ENCODE measurements at places on chromosomes 6 and 20.
A peak's percentile ranks its signal among the peaks of the same experiment; 100 is the strongest.

- peak; percentile 15 for DNase-seq
These were observed 87.1 kb downstream of the TMEM242 start for GRCh38 chr6:157236040-157236725.

DNA sequence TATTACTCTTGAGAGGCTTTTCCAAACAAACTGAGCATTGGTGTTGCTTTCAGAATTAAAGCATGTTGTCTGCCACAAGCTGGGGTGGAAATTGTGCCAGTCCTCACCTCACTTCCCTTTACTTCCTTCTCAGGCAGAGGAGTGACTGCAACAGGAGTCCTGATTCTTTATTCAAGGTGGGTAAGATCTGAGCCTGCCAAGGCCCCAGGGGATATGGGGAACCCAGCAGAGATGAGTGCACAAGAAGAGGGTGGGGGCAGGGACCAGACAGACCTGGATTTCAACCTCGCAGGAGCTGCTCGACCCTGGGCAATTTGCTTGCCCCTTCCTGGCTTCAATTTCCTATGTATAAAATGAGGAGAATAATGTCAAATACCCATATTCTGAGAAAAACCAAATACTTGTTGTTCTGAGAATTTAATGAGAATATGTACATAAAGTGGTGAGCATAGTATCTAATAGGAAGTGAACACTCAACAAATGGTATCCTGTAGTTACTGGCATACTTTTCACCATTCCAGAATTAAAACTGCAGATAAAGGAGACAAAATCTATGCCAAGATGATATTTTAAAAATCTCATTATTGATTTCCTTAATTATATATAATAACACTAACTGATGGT is 17.8 kb downstream of the MAN1A1 start:
- no peak for DNase-seq

- DNase-seq: peak; percentile 22
These were observed at the start of gene DLK2 for GRCh38 chr6:43455531-43456428. DLK2 (minus strand) TSS chr6:43455548; CDS start chr6:43454825, 723 bp downstream.

GRCh38 chr6:13559968-13560650 is 14.3 kb upstream of the SIRT5 start:
- DNase-seq: no peak

DNA sequence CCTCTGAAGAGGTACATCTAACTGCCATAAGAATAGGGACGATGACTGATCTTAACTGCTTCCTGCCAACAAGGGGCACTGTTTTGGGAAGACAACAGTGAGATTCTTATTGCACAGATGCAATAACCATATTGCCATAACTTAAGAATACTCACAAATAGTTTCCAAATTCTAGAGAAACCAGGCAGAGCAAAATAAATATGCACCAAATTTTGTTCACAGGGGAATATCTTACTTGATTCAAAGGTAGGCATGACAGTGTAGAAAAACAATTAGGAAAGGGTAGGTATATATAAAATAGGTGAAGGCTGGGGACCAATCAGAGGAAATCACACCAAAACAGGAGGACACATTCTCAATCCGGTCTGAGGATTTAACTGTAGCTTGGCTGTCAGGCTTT is 49.9 kb upstream of the CST7 start:
- DNase-seq: no peak

GRCh38 chr6:104531646-104532045 is 328.1 kb downstream of the HACE1 start:
- DNase-seq: peak; percentile 35

DNA sequence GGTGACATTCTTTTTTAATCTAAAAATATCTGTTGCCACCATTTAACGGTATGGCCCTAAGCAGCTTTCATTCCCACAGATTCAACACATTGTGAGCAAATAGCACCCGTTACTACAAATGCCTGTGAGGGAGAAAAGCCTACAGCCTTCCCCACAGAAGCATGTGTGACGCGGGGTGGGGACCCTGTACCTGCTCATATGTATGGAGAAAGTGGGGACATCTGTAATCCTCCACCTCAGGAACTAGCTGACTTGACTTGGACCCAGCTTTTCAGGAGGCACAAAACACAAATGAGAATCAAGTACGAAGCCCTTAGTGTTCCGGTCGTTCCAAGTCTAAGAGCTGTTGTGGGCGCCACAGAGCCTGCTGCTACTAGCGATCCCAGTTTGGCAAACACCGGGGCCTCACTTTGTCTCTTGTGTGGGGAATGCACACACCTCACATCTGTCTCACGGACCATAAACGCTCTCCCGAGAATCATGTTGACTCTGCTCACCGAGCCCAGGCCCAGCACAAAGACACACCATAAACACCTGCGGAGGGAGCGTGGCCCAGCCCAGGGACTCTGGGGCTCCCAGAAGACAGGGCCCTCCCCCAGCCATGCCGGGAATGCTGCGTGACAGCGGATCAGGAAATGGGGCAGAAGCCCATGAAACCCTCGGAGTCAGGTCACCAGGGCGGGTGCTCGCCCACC is 21.6 kb downstream of the DLL1 start:
- DNase-seq: no peak

DNA sequence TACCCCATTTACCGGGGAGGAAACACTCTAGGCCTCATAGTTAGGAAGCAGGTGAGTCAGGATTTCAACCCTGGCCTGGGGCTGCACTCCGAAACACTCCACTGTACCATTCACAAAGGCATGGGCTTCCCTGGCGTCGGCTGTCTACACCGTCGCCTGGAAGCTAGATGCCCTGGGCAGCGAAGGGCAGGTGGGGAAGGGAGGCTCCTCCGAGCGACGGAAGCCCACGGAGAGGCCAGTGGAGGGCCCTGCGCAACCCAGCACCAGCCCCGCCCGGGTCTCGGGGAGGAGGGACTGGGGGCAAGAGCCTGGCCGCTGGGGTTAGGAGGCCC is 16.1 kb downstream of the SDCBP2 start:
- DNase-seq: no peak

DNA sequence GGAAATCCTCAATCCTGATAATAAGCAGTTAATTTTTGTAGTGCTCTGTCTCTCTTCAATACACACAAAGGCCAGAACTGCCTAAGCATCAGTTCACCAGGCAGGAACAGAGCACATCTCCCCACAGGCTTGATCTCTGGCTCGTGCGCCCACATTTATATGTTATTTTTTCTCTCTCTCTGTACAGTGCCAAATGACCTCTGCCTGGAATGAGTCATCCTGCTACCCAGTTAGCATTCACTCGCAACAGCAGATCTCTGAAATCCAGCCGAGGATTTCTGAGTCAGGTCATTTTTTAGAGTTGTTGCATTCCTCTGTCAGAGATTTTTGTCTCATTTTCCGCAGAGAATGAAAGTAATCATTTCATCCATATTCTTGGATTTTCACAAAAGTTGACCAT is 107.1 kb downstream of the COL12A1 start:
- no peak for DNase-seq
